ENCODE measurements at places on chromosomes 3 and 15.
A peak's percentile ranks its signal among the peaks of the same experiment; 100 is the strongest.

- no peak for DNase-seq
These were observed 81.8 kb downstream of the ZMAT3 start for GRCh38 chr3:178989821-178990220.

DNA sequence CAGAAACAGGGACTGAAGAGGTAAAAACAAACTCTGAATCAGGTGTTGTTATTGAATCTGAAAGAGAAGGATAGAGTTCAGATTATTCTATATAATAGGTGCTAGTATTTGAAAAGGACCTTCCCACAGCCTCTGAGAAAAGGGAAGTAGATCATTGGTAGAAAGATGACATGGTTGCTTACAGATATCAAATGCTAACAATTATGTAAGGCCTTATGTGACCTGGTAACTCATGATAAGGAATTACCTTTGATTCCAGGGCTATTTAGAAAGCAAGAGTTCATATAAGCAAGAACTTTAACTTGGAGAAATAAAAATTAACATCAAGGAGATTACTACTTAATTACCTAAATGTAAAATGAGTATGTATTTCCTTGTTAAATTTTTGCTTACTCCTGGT lies 7.6 kb downstream of the SLC27A2 start:
- DNase-seq: no peak

GRCh38 chr15:60916032-60916678 lies 312.9 kb downstream of the RORA start:
- no peak for DNase-seq

DNA sequence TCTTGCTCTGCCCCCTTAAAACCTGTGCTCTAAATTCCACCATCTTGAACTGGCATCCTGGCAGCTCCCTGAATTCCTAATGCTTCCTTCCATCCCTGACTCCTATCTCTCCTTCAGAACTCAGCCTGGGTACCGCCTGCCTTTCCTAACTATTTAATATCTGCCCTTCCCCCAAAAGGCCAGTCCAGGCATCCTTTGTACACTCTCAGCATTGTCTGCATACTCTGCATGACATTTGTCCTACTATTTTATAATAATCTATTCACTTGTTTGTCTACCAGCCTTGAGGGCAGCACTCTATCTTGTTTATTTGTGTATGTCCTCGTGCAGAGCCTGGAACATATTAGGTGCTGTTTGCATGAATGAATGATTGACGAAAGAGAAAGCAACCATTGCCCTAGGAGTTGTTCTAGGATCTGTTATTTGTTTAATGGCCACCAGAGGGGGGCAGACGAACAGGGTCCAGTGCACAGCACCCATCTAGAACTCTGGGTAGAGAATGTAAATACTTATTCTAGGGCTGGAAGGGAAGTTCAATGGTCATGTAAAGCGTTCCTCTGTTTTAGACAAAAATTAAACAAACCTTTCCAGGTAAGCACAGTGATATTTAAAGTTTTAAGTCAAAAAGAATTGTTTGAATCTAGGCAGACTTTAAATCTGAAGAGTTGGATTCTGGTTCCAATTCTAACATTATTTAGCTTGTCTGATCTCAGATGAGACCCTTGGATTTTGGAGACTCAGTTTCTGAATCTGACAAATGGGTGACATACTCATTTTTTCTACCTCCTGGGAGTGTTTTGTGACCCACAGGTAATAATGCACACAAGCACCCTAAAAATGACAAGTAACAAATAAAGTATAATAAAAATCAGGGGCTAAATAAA lies 125.8 kb upstream of the GALNT15 start:
- peak; percentile 8 for DNase-seq

DNA sequence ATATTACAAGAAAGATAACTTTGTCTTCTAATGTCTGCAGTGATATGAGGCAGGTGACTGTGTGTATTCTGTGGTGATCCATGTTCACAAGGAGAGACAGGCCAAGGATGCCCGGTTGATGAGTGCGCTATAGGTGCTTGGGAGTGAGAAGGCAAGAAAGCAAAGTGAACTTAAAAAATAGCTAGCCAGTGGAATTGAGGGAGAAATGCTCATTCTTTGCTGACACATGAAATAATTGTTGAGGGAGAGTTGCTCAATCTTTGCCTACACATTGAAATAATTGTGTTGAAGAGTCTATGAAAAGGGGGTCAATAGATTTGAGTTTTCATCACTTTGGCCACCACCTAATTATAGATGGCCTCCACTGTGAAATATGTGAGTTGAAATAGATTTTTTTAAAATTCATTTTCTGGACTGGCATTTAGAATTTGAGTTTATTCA lies 156.3 kb downstream of the LPP start:
- DNase-seq: no peak

GRCh38 chr15:29756358-29757267 lies 65.7 kb downstream of the TJP1 start:
- DNase-seq: no peak

DNA sequence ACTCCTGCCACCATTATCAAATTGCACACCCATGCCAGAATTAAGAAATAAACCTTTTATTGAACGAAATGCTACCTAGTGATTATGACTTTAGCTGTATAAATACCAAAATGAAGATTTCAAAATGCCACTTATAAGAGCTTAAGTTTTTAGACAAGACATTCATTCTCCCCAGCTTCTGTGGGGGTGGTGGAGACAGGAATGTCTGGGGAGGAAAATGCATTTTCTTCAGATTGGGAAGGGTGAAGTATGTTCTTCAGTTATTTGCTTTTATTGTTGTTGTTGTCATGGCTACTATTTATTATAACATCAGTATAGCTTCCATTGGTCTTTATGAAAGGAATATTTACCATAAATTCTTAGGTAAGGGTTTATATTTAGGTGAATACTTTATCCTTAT lies 132.7 kb upstream of the GMNC start:
- DNase-seq: no peak
